Stimulated activated CD4-positive, alpha-beta T cell treated with anti-CD3 and anti-CD28 coated beads, Interleukin-4, amount 100 ng/mL, for 48 hours (primary cell): ENCODE measurements at places on chromosomes 6 and 20.

DNA sequence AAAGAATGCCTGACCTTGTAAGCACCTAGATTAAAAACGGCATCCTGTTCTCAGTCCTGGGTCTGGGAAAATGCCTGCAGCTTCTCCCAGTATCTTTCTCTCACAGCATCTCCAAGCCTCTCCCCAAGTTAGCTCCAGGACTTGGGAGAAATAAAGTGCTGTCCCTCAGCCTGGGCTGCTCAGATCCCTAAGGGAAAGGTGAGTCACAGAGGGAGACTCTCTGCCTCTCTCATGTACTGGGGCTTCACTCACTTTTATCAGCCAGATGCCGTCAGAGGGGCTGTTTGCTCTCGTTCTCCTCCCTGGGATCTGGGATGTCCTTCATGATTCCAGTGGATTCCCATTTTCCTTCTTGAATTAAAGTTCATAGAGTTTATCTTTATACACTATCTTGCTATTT is 293.6 kb downstream of the COL12A1 start:
- DNase-seq, result no peak

DNA sequence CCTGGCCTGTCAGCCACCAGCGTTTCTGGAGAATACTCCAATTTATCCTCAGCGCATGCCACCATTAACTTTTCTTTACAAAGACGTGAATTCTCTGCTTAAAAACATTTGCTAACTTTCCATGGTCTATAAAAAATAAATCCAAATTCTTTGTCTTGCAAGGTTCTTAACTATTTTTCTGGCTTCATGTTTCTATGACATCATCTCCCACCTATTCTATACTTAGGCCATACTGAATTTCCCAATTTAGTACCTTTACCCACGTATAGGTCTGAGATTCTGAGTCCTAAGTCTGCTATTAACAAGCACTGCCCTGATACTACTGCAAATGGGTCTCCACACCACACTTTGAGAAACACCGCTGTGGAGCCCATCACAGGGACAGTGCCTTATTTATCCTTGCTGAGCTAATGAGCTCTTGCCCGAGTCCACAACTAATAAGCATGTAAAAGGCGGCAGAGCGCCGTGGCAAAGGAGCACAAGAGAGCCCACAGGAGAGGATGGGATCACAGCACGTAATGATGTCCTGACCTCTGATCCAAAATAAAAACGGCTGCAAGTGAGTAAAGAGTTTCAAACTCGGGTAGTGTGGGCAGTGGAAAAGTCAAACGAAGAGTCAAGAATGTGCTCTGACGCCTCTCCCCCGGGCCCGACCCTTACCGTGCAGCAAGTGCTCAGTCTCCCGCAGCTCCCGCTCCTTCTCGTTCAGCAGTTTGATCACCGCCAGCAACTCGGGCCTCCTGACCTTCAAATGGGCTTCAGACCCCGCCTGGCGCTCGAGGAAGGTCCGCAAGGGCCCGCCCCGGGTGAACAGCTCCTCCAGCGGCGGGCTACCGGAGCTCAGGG is 519 bp downstream of the MTRF1L start:
- DNase-seq, result no peak

DNA sequence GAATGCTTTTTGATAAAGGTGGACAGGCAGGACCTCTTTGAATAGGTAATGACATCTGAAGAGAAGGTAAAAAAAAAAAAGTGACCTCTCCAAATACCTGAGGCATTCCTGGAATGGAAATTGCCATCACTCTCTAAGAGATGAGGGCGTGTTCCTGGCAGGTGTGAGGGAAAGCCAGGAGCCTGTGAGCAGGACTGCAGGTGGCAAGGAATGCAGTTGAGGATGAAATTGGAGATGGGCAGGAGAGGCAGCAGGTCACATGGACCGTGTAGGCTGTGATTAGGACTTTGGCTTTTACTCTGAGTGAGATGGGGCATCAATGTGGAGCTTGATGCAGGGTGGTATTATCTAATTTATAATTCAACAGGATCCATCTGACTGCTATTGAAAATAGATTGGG is 227.4 kb downstream of the LRFN2 start:
- DNase-seq, result no peak

GRCh38 chr6:135830452-135830881 is 21.0 kb upstream of the PDE7B start:
- no peak for DNase-seq

DNA sequence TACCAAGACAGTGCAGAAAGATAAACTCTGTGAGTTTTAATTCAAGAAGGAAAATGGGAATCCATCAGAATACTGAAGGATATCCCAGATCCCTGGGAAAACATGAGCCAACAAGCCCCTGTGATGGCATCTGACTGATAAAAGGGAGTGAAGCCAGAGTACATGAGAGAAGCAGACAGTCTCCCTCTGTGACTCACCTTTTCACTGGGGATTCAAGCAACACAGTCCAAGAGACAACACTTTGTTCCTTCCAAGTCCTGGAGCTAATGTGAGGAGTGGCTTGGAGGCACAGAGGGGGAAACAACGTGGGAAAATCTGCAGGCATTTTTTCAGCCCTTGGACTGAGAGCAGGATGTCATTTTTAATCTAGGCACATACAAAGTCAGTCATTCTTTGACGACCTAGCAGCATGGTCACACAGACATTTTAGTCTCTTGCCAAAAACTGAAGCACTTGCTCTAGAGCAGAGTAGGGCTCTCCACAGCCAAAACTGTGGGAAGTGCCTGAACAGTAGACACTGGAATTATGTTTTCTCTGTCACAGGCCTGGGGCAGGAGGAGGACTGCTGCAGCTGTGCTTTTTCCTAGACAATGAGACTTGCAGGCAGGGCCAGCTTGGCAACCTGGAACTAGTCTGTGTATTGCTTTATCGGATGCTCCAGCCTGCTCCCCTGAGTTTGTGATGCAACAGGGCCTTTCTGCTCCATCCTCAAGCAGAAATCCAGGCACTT is 465.0 kb upstream of the GJE1 start:
- no peak for DNase-seq

GRCh38 chr6:57019434-57019833 is 27.1 kb upstream of the KIAA1586 start:
- no peak for DNase-seq

GRCh38 chr6:74756923-74757322 is 448.9 kb downstream of the COL12A1 start:
- DNase-seq, result no peak

DNA sequence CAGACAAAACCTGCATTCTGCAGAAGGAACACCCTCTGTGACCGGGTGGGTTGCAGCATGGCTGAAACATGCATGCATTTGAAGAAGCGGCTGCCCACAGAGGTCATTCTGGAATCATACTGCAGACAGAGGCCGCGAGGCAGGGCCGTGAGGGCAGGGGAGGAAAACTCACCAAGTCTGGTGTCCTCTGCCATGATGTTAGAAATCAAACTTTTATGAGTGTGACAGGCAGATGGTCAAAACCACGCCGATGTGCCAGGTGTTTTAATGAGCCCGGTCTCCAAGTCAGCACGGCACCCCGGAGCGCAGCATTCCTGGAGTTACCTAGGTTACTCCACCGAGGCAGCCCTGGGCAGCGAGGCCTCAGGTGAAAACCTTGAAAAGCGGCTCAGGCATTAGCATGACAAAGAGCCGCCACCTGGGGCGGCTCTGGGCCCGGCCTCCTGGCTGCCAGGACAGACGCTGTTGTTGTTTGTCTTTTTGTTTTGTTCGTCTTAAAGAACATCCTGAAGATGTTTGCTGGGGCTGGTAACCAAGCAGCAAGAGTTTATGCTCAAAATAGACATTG is 255.6 kb downstream of the ERMARD start:
- DNase-seq, result no peak

GRCh38 chr6:34027445-34027936 is 118.4 kb downstream of the GRM4 start:
- DNase-seq, result peak; percentile 72

DNA sequence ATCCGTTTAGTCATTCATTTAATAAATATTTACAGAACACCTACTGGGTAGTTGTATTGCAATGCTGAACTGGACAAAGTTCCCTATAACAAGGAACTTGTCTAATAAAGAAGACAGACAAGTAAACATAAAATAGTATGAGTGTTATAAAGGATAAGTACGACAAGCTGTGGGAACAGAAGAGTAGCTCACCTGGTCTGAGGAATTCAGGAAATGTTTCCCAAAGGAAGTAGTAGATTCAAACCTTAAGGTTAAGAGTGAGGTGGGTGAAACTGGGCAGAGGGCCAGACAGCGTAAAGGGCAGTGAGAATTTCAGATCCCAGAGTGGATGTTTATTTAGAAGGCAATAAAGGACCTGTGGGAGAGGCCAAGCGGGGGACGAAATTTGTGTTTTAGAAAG is 72.3 kb upstream of the CD2AP start:
- no peak for DNase-seq

GRCh38 chr6:132663661-132664060 is 4.7 kb upstream of the TAAR1 start:
- DNase-seq, result no peak

DNA sequence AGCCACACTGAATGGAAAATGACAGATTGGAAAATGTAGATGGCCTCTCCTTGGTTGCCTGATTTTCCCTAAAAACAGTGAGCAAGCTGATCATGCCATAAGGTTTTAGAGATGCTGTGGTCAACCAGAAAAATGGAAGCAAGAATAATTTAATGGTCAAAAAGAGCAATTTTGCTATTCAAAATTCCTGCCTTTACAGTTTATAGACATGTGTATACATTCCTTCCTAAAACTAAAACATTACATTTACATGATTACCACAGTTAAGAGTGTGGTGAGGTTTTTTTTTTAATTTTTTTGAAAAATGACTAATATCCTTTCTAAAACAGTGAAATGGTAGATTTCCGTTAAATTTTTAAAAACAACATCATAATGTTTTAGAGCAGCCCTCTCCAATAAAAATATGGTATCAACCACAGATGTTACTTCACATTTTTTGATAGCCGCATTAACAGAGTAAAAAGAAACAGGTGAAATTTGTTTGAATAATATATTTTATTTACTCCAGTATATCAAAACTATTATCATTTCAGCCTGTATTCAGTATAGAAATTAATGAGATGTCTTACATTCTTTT is 407.0 kb upstream of the SOX4 start:
- no peak for DNase-seq

DNA sequence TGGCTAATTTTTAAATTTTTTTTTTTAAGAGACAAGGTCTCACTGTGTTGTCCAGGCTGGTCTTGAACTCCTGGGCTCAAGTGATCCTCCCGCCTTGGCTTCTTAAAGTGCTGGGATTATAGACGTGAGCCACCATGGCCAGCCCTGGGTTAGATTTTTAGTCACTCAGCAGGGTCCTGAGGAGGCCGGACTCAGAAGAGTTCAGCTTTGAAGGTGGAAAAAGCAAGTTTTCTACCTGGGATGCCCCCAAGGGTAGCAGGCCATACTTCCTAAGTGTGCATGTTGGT is 44.2 kb downstream of the FGD2 start:
- DNase-seq, result no peak

DNA sequence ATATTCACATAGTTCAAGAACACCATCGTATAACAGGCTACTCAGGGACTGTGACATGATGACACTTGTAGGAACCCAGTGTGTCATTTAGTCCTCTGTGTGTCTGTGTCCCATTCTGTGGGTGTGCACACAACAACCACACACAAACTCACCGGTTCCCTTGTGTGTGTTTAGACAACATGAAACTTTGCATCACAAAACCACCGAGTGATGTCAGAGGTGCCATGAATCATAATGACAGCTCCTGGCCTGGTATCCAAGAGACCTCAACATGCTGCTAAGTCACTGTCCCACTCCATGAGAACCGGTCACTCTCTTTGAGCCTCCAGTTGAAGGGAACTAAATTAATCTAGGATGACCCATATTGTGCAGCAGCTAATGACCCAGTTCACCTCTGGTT is 421.3 kb downstream of the PREX1 start:
- no peak for DNase-seq

GRCh38 chr20:51217347-51218045 is 194.6 kb upstream of the KCNG1 start:
- DNase-seq, result no peak

DNA sequence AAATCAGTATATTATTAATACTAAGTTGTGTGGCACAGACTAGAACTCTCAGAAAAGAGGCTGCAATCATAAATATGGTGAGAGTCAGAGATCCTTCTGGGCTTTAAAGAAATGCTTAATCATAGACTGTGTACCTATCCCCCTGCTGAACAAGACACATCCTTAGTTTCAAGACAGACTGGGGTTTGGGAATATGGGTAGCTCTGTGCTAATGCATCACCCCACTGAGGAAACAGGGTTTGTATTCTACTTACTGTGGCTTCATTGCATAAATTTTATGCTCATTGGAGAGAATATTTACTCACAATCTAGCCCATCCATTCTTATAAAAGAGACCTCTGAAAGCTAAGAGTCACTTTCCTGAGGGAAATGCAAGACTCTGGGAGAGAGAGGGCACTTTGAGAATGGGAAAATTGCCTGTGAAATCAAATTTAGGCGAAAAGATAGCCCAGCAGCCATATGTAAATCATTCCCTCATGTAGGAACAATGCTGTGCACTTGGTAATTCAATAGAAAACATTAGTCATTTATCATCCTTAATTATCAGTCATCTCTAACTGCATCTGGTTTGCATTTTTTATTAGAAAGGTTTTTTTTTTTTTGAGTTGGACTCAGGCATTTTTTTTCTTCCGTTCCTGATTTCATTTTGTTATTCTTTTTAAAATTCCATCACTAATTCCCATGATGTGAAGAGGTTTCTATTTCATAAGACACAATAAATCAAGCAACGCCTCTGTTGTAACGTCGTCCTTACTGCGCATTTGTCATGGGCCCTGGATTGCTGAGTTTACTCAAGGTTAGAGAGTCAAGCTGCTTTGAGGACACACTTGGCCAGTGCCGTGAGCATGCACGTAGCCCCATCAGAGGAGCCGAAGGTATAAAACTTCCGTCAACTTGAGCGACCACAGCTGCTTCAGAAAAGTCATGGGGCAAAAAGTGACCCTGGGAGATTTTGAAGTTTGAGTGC is 91.8 kb downstream of the TRMT11 start:
- no peak for DNase-seq

DNA sequence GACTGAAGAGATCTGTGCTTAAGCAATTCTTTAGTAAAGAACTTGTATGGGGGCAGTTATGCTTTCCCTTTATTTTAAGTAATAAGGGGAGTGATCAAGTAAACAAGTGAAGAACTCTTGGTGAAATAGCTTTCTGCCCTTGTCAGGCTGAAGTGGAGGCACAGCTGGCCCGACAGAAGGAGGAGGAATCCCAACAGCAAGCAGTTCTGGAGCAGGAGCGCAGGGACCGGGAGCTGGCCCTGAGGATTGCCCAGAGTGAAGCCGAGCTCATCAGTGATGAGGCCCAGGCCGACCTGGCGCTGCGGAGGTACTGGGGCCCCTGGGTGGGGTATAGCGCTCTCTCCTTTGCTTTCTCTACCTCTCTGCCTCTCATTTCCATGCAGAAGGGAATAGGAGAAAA is 143.3 kb downstream of the MYO6 start:
- no peak for DNase-seq

- DNase-seq, result no peak
Observed at GRCh38 chr6:56652994-56653393, 10.3 kb upstream of the DST start.
